Stimulated activated CD8-positive, alpha-beta memory T cell treated with anti-CD3 and anti-CD28 coated beads, Interleukin-15, amount 100 ng/mL, for 1 hour (primary cell): ENCODE measurements at places on chromosomes 2 and 18.

GRCh38 chr2:6089474-6089873 is 397.3 kb downstream of the SOX11 start:
- no peak for DNase-seq

DNA sequence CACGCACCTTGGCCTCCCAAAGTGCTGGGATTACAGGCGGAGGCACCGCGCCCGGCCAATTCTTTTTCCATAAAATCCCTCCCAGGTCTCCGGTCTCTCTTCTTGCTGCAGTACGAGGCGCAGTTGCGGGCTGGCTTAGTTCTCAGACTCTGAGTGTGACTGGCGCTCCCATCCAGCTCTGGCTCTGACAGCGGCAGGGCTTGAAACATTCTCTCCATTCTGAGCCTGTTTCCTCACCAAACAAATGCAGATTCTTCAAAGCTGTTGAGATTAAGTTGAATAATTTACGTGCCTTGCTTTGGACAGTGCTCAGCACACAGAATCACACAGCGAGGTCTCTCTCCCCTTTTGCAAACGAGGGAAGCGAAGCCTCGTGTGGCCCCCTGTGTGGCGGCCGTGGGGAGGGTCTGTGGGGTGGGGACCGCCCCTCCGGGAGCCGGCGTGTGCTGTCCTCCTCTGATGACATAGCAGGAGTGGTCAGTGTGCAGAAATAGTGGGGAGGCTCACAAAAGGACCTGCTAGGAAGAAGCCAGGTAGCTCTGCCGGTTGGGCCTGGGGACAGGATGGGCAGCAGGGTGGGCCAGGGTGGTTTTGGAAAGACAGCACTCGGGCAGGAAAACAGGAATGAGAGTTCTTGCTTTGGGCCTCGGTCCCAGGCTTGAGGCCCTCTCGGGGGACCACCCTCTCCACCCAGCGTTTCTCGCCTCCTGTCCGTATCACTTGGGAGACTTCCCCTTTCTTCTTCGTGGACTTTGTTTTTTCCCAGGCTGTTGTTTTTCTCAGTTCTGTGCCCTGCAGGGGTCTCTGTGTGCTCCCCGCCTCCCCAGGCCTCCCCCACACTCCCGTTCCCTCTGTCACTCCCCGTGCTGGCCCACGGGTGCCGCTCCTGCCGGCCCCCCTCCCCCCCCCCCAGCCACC is 75.0 kb downstream of the KCNG2 start:
- no peak for DNase-seq

GRCh38 chr2:99636144-99637034 is 146.6 kb upstream of the REV1 start:
- no peak for DNase-seq

GRCh38 chr2:64323197-64323596 is 130.8 kb upstream of the LGALSL start:
- DNase-seq, result no peak

DNA sequence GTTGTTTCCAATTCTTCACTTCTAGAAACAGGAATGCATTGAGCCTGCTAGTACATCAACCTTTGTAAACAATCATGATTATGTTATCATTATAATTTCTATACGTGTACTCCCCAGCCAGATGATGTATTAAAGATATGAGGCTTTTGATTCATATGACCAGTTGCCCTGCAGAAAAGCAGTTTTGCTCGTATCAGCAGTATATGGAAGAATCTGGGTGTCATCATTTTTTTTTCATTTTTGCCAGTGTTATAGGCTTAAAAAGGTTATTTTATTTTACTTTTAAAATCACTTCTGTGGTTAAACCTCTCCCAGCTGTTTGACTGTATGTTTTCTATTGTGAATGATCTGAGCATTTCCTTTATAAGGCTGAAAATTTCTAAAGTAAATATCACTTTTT is 471.8 kb upstream of the NRP2 start:
- DNase-seq, result no peak

- DNase-seq, result no peak
Measured at GRCh38 chr2:69255760-69256159, 131.3 kb downstream of the GFPT1 start.

DNA sequence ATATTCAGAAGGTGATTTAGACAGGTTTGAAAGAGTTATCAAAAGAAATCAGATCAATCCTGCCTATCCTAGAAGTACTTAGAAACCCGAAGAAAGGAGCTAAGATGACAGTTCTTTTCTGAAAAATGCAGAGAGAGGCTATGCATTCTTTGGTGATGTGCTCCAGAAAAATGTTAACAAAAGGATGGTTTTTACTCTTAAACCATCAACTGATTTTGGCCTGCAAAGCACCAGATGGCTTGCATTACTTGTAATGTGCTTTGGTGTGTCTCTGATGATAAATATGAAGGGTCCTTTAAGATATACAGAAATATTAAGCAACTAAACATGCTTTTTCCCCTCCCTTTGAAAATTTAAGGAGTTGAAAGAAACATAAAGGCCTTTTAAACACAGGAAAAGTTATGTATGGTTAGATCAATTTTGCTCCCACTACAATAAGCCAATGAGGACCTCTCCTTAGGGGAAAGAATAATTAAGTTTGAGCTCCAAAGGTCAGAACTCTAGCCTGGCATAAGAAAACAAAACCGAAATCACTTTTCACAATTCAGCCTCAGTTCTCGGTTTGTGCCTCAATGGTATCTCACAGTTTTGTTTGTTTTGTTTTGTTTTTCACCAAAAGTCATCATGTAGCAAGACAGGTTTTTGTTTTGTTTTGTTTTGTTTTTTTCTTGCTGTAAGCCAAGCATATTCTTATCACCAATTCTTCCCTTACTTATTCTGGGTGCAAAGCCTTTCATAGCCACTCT is 302.4 kb upstream of the NT5C1B start:
- no peak for DNase-seq

DNA sequence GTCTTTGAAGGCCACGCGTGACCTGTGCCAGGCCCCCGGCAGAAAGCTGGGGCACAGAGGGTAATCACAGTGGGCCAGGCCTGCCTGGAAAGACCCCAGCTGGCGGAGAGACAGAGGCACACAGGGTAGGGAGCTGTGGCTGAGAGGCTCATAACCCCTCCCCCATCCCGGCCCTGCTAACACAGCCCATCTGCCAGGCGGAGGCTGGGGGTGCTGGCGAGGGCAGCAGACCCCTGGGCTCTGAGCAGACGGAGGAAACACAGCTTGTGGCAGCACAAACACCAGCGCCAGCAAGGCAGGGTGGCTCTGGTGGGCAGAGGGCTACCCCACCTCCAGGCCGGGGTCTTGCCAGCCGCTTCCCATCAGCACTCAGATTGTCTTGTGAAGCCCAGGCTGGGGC is 19.0 kb downstream of the HS6ST1 start:
- DNase-seq, result no peak

DNA sequence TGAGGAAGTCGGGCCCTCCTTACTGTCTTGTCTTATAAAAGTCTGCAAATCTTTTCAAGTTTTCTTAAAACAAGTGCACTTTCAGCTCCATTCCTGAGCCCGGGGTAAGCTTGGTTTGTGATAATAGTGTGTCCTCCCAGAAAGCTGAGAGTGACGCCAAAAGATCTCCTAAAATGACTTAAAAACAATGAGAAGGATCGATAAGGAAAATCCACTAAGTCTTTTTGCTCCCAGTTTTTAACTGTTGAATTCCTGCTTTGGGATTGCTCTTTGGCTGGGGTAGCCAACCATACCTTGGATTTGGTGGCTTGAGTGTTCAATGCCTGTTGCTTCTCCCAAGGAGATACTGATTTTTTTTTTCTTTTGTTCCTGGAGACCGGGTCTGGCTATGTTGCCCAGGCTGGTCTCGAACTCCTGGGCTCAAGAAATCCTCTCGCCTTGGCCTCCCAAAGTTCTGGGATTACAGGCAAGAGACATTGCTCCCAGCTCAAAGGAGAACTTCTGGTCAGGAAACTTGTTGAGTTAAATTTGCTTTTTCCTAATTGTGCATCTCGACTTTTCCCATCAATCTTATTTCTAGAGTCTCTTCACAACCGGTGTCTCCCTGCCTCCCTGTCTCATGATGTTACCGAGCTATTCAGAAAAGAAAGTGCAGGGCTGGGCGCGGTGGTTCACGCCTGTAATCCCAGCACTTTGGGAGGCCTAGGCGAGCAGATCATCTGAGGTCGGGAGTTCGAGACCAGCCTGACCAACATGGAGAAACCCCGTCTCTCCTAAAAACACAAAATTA is 3.0 kb downstream of the TGIF1 start:
- DNase-seq, result no peak

GRCh38 chr2:6810961-6811360 is 54.7 kb downstream of the CMPK2 start:
- DNase-seq, result no peak

- DNase-seq, result no peak
Measured at GRCh38 chr2:62658891-62659290, 46.6 kb upstream of the EHBP1 start.

GRCh38 chr2:159939946-159940345 is 122.5 kb downstream of the PLA2R1 start:
- DNase-seq, result no peak

GRCh38 chr2:224871813-224872212 is 155.6 kb upstream of the CCDC195 start:
- no peak for DNase-seq

- no peak for DNase-seq
Measured at GRCh38 chr2:166417669-166418068, 41.9 kb upstream of the SCN9A start.

DNA sequence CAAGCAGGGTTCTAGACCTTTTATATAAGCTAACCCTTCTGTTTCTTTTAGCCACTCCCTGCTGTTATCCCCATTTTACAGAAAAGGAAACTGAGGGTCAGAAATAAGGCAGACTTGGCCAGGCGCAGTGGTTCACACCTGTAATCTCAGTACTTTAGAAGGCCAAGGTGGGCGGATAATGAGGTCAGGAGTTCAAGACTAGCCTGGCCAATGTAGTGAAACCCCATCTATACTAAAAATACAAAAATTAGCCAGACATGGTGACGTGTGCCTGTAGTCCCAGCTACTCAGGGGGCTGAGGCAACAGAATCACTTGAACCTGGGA is 14.3 kb downstream of the RUFY4 start:
- no peak for DNase-seq

GRCh38 chr2:95068256-95068655 is 42.7 kb downstream of the MAL start:
- DNase-seq, result no peak

- no peak for DNase-seq
Measured at GRCh38 chr2:196390243-196391148, 219.1 kb upstream of the STK17B start.

DNA sequence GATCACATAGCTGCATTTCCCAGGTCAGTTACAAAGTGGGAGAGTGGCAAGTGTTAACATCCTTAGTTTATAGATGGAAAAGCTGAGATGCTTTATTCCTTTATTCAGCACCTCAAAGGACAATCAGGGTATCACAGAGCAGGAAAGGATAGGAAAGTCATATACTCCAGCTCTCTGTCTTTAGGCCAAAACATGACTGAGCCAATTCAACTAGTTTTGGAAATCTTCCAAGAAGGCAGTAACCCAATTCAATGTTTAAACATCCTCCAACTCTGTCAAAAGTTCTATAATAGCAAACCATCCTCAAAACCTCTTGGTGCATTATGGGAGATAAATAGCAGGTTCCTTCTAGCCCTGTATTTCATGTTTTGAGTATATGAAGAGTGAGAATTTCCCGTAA is 25.2 kb downstream of the CASP8 start:
- no peak for DNase-seq

GRCh38 chr18:43805646-43806194 is 528.4 kb upstream of the SYT4 start:
- DNase-seq, result no peak

DNA sequence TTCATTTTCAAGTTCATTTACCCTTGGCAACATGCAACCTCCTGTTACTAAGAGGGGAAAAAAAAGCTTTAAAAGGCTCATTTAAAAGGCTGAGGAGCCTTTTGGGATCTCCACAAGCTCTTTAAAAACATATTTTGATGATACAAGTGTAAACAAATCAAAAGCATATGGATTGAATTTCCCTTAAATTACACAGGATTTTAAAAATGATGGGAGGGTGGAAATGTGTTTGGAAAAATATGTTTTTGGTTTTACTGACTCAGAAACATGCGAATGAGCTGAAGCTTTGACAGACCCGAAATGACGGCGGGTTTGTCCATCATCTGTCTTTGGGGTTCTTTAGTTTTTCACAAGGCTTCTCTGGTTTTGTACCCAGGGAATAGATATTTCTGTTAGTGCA is 180.6 kb upstream of the CCDC68 start:
- no peak for DNase-seq

DNA sequence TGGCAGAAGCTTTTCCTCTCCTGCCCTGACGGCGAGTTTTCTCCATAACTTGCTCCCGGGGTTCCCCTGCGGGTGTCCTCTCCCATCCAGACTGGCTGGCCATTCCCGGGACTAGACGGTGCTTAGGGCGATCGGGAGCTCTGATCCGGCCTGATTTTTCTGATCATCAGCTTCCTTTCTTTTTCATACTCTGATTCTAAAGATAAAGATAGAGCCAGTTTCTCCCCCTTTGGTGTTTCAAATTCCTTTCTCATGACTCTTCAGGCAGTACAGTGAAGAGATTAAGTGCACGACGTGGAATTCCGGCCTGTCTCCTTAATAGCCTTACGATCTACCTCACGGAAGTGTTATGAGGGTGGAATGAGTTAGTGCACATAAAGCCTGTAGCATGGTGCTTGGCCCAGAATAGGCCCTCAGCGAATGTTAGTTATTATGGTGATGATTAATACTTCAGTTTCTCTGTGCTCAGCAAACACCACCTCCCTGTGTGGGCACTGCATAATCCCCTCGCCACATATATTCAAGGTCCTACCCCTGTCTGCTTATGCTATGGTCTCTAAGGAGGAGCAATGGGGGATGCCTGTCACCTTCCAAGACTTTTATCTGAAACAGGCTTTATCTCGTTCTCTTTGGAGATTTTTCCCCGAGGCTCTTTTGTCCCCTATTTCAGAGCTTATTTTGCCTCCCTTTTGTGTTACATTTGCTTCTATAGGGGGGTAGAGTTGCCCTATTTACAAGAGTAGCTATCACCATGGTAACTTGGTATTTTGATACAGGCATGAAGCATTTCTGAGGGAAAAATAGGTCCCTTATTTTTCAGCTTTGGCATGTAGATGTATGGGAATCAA is 254.8 kb downstream of the CDH2 start:
- DNase-seq, result no peak

DNA sequence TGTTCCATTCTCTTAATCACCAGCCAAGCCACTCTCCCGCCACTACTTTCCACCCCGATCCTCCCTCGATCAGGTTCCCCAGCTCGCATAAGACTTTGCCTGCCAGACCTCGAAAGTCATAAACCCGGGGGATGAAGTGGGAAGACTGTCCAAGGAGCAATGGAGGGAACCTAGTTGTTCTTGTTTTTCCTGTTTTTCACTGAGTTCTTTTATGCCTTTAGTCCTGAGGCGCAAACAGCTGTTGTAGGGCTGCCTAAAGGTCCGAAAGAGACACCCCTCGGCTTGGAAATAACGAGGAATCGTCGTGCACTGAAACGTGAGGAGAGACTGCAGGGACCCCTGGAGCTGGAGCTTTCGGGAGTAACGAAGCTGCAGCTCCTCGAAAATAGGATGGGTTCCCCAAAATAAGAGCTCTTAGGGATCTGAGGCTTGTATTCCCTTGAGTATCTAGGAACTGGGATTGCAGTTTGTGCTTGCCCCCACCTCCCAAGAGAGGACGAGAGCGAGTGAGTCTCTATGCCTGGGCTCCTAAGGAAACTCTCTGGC is 1.7 kb upstream of the HOXD12 start:
- DNase-seq, result no peak

- DNase-seq, result no peak
Measured at GRCh38 chr2:144624451-144624850, 104.5 kb upstream of the ZEB2 start.
